ENCODE measurements at places on chromosomes 7 and 10.

DNA sequence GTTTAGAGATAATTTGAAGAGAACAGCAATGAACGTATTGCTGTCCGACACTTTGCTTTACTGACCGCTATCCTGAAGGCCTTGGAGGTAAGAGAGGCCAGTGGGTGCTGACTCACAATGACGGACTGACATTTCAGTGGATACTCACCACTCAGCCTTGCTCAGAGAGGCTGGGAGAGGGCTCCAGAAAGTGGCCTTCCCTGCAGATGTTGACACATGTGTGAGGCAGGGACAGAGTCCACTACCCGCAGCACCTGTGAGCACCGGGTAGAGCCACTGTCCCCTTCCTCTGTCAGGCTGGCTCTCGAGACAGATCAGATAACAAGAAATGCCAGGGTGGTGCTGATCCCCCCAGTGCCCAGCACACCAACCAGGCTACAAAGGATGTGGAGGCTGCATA is 75.0 kb downstream of the GPR26 start:
- no peak for DNase-seq

DNA sequence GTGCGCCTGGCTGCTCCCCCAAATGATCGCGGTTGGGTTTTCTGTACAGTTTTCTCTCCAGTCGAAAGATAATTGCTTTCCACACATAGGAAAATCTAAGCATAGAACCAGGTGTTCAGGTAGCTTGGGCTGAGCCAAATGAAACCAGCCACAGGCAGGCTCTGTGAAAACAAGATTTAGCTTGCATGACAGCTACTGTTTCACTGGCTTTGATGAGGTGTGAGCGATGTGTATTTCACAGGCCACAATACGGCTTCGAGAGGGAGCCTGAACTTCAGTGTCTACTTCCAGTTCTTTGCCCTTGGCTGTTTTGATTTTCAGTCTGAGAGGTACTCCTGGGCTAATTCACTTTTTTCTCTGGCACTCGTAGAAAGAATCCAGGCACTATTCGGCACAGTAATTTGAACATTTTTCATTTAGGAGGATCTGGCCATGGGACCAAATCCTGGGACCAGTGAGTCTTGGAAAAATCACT is 110.5 kb downstream of the JCAD start:
- no peak for DNase-seq

GRCh38 chr10:77501152-77501845 is 136.3 kb downstream of the KCNMA1 start:
- no peak for DNase-seq

DNA sequence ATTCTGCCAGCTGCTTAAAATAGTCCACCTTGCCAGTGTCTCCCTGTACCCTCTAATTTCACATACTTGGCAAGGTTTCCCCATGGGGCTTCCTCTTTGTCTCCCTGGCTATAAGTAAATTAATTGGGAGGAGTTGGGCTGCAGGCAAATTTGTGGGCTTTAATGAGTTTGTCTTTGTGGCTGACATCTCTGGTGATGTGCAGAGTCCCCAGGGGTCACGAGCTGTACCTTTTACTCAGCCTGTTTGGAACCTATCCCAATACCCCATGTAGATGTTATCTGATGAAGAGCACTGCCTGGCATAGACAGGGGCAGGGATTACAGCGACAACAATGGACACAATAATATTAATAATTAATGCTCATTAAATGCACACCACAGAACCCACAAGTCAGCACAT is 132.5 kb downstream of the SLIT1 start:
- DNase-seq, result no peak

DNA sequence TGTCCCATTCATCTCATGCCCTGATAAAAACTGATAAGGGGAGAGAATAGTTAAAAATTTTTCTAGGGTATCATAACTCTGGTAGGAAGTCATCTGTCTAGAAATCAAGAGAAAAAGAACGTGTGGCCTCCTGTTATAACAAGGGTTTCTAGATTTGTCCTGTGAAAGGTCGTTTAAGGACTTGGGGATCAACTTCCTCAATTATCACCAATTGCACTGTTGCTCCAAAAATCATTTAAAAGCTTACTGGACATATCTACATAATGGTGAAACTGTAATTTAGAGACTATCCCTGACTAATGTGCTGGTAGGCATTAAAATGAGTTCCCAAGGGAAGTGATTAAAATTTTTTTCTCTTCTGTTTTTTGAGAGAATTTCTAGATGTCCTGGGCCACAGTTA is 58.2 kb downstream of the GPR141 start:
- DNase-seq, result no peak

DNA sequence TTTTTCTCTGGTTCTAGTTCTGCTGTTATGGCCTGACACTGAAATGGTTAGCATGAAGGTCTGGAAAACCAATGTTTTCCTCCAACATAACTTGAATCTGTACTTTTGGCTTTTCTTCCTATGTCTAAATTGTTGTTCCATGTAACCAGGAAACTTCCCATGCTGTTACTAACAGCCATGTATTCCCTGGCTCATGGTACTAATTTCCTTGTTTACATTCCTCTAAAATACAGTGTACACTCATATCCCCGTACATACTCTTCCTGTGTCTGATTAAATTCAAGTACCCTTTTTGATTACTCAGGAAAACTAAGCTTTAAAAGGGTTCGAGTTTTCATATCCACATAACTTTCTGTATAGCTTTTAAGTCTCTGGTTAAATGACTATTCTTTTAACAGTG is 12.3 kb upstream of the ACSM6 start:
- DNase-seq, result no peak

- no peak for DNase-seq
These were observed 19.8 kb downstream of the JCAD start for GRCh38 chr10:30039567-30039966.

DNA sequence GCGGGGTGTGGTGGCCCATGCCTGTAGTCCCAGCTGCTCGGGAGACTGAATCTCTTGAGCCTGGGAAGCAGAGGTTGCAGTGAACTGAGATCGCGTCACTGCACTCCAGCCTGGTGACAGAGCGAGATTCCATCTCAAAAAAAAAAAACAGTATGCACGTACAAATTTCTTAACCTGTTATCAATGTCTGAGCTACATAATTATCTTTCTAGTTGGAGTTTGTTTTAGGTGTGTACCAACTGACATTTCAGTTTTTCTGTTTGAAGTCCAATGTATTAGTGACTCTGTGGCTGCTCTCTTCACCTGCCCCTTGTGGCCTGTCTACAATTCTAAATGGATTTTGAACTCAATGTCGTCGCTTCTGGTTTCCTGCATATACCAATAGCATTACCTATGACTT is 40.3 kb downstream of the CD36 start:
- no peak for DNase-seq

GRCh38 chr10:85612833-85613232 is 753.8 kb downstream of the GRID1 start:
- DNase-seq, result no peak

- no peak for DNase-seq
These were observed 31.4 kb downstream of the STEAP1B start for GRCh38 chr7:22468609-22469008.

- DNase-seq, result no peak
These were observed 7.0 kb upstream of the FUOM start for GRCh38 chr10:133364645-133365431.

DNA sequence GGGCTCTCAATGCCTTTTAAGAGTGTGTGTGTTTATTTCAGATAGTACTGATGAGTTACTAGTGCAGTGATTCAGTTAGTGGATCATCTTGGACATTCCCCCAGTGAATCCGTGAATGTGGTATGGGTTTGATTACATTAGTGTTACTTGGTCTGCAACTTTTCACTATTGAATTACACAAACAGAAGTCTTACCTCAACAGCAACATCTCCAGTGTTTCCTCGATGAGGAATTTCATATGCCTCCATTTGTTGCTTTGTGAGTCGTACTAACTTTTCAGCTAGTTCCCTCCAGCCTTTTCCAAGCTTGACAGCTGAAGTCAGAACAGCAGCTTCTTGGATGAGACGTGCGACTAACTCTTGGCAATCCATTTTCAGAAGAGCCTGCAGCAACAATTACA is 63.2 kb downstream of the MACC1 start:
- DNase-seq, result no peak

DNA sequence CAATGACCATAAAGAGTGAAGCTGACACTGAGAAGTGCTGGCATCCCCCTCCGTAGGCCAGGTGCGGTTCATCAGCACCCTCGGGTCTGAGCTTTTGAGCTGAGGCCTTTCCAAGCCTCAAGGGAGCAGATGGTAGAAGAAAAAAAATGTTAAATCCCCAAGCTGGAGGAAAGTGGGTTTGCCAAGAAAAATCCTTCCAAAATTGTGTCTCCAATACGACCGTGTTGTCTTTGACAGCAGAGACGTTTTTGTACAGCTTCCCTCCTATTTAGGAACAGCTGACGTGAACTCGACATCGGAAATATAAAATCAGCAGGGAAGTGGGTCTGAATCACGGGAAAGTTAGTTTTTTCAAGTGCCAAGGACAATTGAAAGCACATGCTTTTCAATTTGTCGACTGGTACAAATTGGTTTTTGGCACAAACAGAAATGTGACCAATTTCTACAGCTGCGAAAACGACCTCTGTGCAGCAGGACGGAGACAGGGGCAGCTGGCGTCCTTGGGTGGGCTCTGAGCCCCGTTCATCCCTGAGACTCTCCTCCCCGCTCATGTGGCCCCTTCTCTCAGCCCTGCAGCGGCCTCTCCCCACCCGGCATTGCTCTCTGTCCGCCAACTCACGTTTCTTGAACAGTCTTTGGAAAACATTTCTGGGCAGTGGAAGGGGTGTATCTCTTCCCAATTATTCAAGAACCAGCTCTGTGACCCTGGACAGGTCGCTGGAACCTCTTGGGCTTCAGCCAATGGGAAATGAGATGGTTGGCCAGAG is 89.9 kb downstream of the PAXIP1 start:
- no peak for DNase-seq

DNA sequence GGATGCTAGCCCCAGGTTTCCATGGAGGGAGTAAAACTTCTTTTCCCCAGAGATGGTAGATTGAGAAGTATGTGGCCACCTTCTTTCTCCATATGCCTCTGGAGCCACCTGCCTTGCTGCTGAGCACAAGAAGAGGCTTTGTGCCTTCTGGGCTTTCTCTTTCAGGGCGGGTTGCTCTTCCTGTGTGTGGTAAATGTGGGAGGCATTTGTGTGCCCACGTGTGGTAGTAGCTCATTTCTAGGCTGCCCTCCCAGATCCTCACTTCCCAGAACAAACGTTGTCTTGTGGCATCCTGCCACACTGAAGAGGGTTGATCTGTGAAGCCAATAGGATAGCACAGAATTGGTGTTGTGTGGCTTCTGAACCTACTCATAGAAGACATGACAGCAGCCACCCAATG is 342.0 kb upstream of the PODXL start:
- no peak for DNase-seq

GRCh38 chr7:4828720-4829383 is 33.0 kb downstream of the PAPOLB start:
- no peak for DNase-seq

DNA sequence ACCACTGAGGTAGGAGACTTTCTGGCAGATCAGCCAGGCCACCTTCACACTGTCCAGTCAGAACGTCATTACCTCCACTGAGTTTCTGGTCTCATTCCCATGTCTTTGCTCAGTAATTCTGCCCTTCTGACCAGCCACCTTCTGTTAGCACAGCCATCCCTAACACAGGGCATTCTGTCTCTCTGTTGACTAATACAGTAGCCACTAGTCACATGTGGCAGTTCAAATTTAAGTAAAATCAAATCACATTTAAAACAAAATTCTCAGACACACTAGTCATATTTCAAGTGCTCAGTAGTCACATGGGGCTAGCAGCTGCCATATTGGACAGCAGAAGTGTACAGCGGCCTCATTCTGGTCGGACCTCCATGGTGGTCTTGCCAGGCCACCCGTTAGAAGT is 7.4 kb downstream of the CPSF4 start:
- DNase-seq, result no peak

GRCh38 chr7:142745091-142745635 is 4.1 kb upstream of the PRSS1 start:
- no peak for DNase-seq

DNA sequence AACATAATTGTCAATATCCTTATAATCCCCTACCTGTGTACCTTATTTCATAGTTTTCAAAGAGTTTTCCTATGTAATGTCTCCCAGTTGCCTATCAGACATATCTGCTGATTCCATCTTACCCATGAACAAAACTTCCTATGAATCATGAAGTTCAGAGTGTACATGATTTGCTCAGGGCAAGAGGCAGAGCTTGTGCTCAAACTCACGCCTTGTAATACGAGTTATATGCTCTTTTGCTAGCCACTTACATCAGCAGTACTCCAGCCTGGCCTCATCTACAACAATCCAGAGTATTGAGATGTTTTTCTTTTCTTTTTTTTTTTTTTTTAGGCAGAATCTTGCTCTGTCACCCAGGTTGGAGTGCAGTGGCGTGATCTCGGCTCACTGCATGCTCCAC is 11.8 kb downstream of the PKD2L1 start:
- no peak for DNase-seq

DNA sequence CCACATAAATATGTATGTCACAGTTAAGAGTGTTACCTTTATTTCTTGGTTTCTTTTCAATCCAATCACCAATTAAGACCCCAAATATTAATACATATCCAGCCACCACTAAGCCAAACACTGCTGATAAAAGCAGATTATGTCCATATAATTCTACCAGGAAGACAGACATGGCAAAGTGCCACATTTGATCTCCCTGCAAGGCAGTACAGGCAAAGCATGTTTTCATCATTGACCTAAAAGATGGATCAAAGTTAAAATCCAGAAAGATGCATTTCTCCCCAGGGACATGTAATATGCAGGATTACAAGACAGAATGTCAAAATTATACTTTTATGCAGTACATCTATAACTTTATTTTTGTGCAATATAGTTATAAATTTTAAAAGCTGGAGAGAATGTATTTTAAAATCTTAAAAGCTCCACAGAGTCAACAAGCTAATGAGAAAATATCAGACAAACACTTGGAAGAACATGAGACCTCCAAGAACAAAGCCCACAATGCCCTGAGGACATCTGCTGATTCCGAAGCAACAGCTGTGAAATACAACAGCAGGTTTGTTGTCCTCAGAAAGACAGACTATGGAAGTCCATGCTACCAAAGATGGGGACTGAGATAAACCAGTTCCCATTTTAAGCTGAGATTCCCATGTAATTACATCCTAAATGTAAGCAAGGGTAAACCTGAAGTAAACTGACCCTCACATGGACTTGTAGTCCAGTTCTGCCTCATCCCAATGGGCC is 54.5 kb upstream of the TOMM7 start:
- no peak for DNase-seq

- DNase-seq, result no peak
These were observed 109.5 kb downstream of the NRF1 start for GRCh38 chr7:129721068-129721467.

DNA sequence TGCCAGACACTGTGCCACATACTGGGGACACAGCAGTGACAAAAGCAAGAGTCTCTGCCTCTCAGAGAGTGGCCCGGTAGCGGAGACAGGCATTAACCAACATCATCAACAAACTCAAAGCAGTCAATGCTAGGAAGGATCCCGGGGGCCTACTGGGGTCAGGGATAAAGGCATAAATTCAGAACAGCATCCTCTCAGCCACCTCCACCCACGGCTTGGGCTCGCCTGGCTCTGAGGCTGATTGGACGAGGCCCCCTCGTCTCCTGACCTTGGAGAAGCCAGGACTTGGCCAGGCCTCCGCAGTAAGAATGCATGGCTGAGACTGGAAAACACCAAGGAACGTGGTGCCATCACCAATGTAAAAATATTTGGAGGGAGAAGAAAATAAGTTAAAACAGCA is 102.1 kb downstream of the ARHGAP22 start:
- DNase-seq, result no peak
